CD4-positive, alpha-beta T cell (primary cell): ENCODE measurements at places on chromosomes 16 and 17.
A peak's percentile ranks its signal among the peaks of the same experiment; 100 is the strongest.

DNA sequence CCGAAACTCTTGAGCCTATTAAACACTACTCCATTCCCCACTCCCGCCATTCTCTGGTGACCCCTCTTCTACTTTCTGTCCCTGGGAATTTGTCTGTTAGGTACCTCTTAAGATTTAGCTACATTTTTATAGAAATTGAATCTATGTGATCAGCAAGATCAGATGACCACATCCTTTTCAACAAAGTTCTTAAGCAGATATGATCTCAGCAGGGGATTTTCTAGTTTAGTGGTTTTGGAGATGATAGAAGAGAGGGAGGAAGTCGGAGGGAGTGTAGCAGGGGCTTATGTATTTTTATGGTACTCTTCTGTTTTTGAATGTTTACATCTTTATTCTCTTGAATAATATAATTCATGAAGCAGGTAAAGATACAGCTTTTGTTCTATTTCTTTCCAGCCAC lies 40.8 kb downstream of the RPA1 start:
- DNase-seq: no peak

DNA sequence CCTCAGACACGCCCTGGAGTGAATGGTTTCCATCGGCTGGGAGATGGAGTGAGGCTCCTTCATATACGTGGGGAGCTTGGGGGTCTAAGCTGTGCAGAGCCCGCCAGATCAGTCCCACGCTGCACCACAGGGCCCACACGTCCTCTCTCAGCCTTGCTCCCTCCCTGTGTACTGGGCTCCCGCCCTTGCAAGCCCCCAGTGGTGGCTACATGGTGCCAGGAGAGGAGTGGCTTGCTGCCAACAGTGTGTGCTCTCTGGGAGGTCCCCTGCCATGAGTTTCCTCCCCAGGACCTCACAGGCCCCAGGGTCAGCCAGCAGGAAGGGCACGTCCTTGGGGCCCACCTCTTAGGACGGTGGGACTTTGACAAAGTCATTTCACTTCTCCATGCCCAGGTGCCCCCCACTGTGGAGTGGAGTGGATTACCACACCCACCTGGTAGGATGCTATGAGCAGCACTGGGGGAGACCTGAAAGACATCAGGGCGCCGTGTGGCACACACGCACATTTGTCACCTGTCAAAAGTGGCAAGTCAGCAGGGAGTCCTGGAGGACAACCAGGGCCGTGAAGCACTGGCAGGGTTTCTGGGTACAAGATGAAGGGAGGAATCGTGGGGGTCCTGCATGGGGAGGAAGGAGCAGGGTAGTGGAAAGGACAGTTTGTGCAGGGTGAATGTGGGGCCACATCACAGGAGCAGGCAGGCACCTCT lies 13.7 kb downstream of the SLC5A10 start:
- DNase-seq: no peak

- DNase-seq: no peak
Observed at GRCh38 chr16:73560497-73560896, 512.6 kb upstream of the ZFHX3 start.

- DNase-seq: no peak
Observed at GRCh38 chr16:77657016-77657415, 65.3 kb upstream of the NUDT7 start.

- DNase-seq: no peak
Observed at GRCh38 chr17:48003417-48004151, 32.7 kb downstream of the CDK5RAP3 start.

DNA sequence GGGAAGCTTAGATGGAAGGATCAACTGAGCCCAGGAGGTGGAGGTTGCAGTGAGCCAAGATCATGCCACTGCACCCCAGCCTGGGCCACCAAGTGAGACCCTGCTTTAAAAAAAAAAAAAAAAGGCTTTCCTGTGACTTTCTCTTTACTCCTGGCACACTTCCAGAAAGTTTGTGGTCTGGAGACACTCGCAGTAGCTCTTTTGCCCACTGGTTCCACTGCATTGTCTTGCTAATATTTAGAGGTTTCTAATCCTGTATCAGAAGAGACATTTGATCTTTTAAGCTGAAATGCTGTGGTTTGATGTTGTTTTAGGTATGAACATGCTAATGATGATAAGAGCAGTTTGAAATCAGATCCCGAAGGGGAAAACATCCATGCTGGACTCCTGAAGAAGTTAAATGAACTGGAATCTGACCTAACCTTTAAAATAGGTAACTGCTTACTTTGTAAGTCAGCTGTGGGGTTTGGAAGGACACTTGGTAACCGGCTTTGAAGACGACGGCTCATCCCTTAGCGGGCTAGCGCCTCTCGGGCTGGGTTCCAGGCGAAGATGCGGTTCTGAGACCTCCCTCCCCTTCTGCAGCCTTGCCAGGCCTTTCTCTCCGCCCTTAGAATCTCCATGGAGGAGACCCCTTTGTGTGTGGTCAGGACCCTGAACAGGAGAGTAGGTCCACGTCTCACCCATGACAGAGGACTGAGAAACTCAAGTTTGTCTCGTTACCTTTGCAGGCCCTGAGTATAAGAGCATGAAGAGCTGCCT lies 23.1 kb downstream of the NTAN1 start:
- no peak for DNase-seq

GRCh38 chr16:10945065-10945787 lies 862 bp downstream of the CLEC16A start:
- DNase-seq: no peak

DNA sequence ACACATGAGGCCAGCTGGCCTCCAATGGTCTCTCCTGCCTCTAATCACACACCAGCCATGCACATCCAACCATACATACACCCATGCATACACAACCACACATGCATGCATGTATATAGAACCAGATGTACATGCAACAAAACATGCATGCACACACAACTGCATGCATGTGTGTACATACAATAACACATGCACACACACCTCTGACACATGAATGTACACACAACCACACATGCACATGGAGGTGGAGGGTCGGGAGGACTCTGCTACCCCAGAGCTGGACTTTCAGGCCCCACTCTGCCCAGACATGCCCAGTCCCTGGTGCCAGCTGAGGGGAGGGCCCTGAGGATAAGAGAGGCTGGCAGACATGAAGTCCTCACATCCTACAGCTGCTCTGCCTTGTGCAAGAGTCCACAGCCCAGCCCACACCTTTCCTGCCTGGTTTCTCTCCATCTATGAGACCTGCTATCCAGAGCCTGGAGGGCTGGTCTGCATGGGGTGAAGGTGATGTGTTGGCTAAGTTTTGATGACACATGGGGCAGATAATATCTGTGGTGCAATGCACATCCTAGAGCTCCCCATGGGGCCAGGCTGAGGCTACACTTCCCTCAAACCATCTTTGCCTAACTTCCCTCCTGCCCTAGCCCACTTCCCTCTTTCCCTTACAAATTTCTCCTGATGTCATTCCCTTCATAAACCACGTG lies 50.9 kb upstream of the SDK2 start:
- DNase-seq: no peak

DNA sequence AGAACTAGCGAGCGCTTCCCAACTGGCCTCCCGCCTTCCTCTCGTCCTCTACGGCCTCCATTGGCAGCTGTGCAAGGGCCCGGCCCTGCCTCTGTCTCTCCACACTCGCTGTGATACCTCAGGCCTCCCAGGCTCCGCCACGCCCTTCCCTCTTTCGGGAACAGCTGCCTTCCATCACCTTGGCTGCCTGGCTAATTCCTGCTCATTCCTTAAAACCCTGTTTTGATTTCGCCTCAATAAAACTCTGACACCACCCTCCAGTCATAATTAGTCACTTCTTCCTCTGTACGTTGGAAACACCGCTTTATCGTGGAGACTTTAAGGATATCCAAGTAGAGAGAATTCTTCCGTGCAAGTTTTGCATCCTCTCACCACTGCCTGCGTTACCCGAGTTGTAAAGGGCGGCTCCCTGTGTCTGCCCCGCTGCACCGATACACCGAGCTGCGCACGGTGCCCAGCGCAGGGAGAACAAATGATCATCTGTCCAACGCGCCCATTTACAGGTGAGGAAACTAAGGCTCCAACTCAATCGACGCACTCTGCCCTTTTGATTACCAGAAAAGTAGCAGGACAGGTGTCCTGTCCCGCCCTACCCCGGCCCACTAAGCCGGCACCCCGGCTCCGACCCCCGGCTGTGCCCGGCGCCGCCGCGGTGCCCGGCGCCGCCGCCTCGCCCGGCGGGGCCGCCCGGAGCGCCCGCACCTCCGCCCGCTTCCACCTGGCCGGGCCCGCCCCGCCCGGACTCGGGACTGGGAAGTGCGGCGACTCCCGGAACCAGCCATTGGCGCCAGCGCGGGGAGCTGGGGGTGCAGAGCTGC lies 139.7 kb downstream of the SEC14L1 start:
- peak; percentile 17 for DNase-seq

DNA sequence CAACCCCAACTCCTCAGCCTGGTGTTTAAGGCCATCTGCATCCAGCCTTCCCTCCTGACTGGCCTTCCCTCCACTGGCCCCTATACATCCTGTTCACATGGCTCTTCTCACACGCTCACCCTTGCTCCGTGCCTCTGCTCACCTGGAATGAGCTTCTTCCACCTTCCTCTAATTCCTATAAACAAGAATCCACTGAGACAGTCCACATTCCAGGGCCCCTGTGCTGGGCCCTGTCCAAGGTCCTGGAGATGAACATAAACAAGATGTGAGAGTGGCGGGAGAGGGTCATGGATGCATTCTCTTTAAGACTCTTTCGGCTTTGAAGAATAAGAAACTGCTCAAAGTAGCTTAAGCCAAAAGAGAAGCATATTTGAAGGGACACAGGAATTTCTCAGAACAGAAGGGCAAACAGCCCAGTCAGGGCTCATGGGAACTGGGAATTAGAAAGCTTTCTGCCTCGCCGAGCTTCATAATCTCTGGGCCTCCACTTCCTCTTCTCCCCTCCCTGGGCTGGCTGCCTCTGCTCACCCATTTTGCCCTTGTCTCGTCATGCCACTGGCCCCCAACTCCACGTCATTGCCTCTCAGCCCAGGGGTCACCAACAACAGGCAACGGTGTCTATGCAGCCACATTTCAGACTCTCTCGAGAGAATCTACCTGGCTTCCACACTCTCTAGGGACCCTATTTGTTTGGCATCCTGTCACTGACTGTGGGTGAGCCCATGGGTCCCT lies 13.5 kb downstream of the SPPL2C start:
- DNase-seq: no peak

GRCh38 chr17:81712468-81713003 lies 452 bp downstream of the SLC25A10 start:
- no peak for DNase-seq

GRCh38 chr16:68715471-68715870 lies 21.6 kb upstream of the CDH1 start:
- no peak for DNase-seq

- no peak for DNase-seq
Observed at GRCh38 chr17:50523208-50523607, 9.3 kb upstream of the EPN3 start.

- DNase-seq: no peak
Observed at GRCh38 chr16:66889622-66890021, 9.3 kb downstream of the PDP2 start.

- no peak for DNase-seq
Observed at GRCh38 chr17:43456661-43457361, 27.0 kb upstream of the DHX8 start.

- DNase-seq: no peak
Observed at GRCh38 chr16:57970970-57971369, at the start of gene CNGB1. Gene CNGB1, minus strand, starts transcription at chr16:57971128. Its CDS starts 3,842 bp downstream, at chr16:57967286.

DNA sequence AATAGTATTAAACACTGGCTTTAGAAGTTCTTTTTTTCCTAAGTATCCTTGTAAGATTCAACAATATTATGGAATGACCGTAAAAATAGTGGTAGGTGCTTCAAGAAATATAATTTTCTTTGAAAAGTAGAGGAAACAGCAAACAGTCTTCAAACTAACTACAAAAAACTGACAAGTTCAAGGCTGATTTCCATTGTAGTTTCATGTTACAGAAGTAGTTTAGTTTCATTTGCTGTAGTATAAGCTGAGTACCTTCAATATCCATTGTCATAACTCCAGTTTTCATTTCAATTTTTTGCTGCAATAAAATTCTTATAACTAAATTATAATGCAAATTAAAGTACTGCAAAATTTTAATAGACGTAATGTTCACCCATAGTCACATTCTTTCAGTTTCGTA lies 19.3 kb downstream of the PHKB start:
- no peak for DNase-seq

- peak; percentile 41 for DNase-seq
Observed at GRCh38 chr16:354971-355461, 2.5 kb upstream of the AXIN1 start.

DNA sequence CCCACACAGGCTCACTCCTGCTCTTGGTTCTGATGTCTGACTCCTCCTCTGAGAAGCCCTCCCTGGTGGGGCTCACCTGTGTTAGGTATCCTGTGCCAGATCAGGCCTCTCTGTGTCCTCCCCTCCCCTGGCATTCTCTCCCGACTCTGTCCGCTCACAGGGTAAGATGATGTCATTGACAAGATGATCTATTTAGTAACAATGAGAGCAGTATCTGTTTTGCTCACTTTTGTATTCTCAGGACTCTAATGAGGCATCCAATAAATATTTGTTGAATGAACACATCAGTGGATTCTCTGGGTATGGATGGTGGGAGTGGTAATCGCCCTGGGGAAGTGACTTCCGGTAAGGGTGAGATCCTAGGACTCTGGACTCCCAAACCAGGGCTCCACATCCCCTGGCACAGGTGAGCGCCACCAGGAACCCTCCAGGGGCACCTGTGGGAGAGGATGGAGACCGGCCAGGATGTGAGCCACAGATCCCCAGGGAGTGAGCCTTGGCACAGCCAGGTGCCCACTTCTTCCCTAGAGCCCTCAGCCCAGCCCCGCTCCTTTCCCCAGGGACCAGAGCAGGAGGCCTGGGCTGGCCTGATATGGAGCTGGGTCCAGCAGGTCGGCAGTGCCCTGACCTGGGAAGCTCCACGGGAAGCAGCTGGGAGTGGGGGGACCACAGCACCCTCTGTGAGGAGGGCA lies 5.4 kb upstream of the HAP1 start:
- no peak for DNase-seq

DNA sequence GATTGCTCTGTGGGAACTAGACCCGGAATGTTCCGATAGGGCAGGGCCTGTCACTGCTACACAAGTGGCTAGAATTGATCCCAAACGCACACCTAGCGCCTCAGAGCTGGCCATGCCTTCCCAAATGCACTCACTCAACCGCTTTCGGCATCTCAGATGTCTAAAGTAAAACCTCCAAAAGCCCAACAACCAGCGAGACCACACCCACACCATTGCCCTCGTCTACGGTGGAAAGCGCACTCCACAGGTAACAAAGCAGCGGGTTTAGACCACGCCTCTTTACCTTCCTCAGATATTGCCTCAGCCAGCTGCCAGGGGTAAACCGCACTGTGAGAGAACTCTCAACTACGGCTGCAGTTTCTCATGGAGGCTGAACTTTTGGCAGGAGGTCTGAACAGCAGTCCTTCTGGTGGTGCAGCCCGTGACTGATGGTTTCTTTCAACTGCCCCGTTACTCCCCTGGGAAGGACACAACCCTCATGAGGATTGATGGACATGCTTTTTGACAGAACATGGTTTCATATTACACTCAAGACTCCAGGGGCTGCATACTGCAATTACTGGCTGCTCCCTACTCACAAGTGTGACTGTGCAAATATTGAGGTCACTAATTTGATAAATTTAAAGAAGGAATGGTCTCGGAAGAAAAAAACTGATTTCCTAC lies 34.5 kb downstream of the USP7 start:
- DNase-seq: no peak

GRCh38 chr16:35689764-35690163 lies 2230.4 kb downstream of the TP53TG3F start:
- no peak for DNase-seq

GRCh38 chr17:10192461-10192860 lies 5.9 kb downstream of the GAS7 start:
- DNase-seq: no peak

- no peak for DNase-seq
Observed at GRCh38 chr17:46995841-46996571, 17.0 kb upstream of the RPRML start.
